ENCODE measurements at places on chromosomes 5 and 9.

GRCh38 chr9:137167747-137168572, 1.9 kb downstream of the LRRC26 start:
- DNase-seq = no peak

- DNase-seq = no peak
Measured at GRCh38 chr5:130077007-130077406, 172.7 kb downstream of the CHSY3 start.

DNA sequence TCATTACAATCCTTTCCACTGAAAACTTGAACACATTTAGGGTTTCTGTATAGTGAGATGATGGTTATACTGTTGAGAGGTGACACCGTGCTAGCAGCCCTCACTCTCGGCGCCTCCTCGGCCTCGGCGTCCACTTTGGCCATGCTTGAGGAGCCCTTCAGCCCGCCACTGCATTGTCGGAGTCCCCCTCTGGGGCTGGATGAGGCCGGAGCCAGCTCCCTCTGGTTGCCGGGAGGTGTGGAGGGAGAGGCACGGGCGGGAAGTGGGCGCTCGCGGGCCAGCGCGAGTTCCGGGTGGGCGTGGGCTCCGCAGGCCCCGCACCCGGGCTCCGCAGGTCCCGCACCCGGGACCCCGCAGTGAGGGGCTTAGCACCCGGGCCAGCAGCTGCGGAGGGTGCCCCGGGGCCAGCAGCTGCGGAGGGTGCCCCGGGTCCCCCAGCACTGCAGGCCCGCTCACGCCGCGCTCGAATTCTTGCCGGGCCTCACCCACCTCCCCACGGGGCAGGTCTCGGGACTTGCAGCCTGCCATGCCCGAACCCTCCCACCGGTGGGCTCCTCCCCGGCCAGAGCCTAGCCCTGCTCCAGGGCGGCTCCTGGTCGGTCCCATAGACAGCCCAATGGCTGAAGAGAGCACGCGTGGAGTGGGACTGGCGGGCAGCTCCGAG, 145.9 kb upstream of the ZNF608 start:
- no peak for DNase-seq

GRCh38 chr9:120941046-120941770, 14.6 kb upstream of the TRAF1 start:
- DNase-seq = no peak
